ENCODE measurements at places on chromosomes 2 and 18.

DNA sequence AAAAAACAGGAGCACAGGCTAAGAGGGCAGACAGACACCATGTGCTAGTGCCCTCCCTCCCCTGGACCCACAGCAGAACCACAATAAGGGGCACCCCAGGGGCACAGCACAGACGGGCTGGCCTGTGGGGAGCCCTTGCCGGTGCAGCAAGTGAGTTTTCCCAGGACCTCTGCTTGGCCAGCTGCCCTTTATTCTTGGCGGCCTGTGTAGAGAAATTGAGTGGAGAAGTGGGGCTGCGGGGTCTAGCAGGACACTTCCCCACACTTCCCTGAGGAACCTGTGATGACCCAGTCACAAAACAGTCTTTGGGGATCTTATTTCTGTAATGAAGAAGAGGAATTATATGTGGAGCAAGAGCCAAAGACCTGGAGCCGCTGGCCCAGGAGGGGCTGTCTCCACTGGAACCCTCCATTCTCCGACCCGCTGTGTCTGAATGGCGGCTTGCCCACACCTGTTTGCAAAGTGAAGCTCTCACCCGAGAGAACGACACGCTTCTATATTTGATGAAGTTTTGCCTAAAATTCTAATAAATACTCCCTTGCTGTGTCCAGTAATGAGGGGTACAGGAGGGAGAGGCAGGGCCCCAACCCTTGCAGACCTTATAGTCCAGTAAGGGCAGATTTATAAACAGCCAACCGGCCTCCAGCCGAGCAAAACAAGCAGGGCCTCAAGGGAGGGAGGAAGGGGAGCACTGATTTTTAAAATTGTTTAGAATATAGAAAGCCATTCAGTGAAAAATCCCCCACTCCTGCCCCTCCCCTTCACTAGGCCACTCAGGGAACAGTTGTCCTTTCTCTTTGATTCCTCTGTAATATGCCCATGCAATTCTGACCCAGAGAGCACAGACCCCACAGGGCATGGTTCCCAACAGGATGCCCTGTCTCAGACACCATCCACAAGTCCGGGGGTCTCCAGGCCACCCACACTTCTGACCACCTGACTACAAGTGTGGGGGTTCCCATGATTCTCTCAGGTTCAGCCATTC is 44.7 kb upstream of the SNED1 start:
- DNase-seq = no peak

DNA sequence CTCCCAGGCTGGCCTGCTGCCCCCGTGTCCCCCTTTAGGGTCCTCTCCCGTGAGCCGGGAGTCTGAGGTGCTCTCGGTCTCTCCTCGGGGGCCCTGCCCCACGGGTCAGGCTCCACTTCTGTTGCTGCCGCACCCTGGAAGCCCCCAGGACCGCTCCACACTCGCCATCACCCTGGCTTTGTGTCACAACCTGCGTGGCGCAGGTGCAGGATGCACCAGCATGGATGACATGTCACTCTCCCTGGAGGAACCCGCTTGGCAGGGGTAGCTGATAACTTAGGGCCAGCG is 10.8 kb upstream of the ARHGEF4 start:
- DNase-seq = no peak

DNA sequence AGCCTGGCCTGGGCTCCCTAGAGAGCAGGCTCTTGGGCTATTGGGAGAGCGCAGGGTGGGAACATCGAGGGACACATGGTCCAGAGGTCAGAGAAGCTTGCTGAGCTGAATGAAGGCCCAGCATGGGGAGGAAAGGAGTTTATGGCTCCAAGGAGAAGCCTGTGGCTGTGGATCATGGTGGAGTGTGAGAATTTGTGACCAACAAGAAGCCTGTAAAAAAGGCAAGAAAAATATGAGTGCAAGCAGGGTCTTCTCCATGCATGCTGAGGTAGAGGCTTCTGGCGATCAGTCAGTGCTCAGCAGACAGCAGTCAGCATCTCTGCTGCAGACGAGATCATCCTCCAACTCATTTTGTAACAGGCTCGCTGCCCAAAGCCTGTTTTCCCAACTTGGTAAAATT is 1.3 kb upstream of the SCYGR3 start:
- no peak for DNase-seq

DNA sequence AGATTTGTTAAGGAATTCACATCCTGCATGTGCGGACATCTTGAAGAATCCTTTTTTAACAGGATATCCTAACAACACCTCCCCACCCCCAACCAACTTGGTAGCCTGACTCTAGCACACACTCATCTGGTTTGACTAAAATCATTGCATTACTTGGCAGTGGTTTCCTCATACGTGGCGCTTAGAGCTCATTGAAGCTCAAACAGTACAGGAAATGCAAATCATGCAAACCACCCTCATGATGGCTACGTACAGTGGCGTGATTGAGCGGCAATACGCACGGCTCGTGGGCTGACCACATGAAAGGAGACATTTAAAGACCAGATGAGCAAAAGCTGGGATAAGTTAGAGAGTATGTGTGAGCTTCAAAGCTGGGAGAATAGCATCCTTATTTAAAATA is 336.2 kb downstream of the ZEB2 start:
- peak; percentile 19 for DNase-seq

- peak; percentile 34 for DNase-seq
Observed at GRCh38 chr2:112867701-112868631, 31.4 kb upstream of the IL1B start.

- DNase-seq = no peak
Observed at GRCh38 chr2:5722236-5722635, 30.1 kb downstream of the SOX11 start.

GRCh38 chr2:98012561-98012991 is 16.8 kb upstream of the TMEM131 start:
- DNase-seq = no peak

DNA sequence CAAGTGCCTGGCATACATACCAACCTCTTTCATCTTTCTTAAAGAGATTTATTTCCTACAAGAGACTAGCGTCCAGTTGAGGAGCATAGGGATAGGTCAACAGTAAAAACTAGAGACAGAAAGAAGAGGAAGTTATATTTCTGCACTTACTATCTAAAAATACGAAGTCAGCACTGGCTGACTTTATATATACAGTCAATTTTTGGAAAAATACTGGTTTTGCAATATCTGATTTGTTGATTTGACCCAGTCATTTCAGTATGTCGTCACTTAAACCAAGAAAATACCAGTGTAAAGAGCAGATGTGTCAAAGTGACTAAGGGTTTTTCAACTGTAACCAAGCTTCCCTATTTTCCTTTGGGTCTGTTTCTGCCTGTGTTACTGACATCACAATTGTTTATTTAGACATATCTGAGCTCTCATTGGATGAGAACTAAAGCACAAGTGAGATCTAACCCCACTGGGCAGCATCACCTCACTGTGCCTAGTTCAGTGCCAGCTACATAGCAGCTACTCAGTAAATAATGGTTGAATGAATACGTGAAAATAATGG is 23.0 kb downstream of the CYTIP start:
- no peak for DNase-seq

DNA sequence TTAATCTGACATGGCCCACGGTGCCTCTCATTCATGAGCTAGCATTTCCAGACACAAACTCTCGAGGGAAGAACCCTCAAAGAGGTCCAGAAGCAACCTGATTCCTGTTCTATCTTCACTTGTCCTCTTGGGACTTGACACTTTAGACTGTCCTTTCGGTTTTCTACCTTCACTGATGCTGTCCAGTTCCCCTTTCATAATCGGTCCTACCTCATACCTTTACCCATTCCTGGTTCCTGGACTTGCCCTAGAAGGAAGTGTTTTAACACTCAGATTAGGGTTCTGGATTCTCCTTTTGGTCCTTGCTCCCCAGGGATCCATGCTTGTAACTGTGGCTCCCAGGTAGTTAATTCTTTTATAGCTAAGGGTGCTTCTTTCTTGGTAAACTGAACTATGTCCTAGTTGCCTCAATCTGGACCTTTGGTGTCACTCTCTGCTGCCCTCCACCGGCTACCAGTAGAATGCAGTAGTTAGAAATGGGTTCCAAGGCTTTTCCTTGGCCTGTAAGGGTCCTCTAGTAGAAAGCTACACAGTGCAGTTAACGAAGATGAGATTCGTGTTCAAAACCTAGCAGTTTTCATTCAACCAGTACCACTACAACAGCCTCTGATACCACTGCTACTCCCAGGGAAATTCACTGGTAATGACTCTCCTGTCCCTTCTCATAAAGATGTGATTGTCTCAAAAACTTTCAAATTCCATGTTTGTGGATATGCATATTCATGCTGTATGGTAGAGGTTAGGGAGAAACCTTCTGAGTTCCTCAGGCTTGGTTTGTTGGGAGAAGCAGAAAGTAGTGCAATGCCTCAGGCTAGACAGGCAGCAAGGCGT is 178.1 kb upstream of the CYP26B1 start:
- DNase-seq = peak; percentile 57

GRCh38 chr2:25430556-25430955 is 88.8 kb upstream of the DNMT3A start:
- DNase-seq = no peak

DNA sequence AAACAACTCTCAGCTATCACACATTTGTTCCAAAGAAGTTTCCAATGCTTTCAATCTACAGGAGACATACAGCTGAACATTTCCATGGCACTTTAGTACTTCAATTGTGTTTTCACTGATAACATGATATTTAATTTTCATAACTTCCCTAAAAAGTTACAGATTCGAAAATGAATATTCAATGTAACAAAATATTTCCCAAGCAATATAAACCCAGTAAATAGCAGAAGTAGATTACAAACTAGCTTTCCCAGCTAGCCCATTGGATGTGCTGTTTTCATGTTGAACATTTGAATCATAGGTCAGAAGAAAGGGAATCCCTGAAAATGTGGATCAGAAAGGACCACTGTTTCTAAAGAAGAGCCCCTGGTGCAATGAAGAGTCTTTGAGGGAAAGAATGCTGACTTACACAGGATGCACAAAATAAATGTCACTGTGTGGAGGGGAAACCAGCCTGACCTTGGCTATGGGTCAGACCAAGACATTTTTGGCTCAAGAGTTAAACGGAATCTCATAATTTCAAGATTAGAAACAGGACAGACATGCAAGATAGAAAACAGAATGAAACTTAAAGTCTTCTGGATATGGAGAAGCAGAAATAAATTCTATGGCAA is 22.5 kb downstream of the CYTIP start:
- no peak for DNase-seq

DNA sequence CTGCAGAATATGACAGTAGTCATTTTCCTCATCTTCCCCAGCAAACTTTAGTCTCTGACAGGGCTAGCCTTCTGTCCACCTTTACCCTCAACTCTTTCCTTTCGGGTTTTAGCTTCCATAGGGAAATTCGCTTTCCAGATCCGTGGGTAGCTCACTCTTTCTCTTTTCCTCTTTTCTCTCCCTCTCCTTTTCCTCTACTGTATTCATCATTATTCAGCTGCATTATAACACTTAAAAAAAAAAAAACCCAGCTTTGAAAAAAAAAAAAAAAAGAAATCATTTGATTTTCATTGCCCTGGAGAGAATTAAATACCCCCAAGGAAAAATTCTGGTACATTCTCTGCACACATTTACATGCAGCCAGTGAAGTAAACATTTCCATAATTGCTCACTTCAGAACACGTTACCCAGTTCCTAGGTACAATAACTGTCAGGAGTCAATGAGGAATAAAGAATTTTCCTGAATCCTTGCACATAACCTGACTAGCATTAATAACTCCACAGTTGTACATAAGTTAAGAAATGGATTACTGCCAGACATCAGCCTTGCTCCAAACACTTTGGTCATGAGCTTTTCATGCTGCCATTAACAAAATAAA is 63.5 kb downstream of the ZNF521 start:
- no peak for DNase-seq

- no peak for DNase-seq
Observed at GRCh38 chr18:32773382-32773712, 524 bp upstream of the KLHL14 start.

- DNase-seq = no peak
Observed at GRCh38 chr18:46842583-46842982, 74.7 kb downstream of the PIAS2 start.

DNA sequence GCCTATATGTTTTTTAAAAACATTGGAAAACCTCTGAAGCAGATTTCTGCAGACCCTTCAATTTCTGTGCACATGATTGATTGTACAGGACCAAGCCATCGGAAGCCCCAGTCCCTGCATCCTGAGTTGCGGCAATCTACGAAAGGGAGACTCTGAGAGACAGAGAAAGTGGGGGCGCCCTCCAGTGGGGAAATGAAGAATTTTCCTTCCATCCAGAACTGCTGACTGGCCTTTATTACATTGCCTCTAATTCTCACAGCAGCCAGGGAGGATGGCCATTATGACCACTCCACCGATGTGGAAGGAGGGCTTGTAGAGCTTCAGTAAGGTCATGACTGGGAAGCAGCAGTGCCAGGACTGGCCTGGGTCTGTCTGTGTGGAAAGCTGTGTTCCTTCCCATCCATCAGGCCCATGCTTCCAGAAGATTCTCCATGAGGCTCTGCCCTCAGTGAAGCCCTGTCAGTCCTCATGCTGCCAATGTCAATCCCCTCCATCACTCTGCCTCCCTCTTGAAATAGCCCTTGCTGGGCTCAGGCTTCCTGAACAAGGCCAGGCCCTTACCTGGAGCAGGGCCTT is 20.0 kb upstream of the RESP18 start:
- DNase-seq = peak; percentile 73

GRCh38 chr2:62665446-62665845 is 40.1 kb upstream of the EHBP1 start:
- DNase-seq = no peak

GRCh38 chr2:136206613-136207012 is 88.7 kb upstream of the CXCR4 start:
- peak; percentile 53 for DNase-seq

- DNase-seq = no peak
Observed at GRCh38 chr2:11709293-11709692, 37.1 kb upstream of the LPIN1 start.

DNA sequence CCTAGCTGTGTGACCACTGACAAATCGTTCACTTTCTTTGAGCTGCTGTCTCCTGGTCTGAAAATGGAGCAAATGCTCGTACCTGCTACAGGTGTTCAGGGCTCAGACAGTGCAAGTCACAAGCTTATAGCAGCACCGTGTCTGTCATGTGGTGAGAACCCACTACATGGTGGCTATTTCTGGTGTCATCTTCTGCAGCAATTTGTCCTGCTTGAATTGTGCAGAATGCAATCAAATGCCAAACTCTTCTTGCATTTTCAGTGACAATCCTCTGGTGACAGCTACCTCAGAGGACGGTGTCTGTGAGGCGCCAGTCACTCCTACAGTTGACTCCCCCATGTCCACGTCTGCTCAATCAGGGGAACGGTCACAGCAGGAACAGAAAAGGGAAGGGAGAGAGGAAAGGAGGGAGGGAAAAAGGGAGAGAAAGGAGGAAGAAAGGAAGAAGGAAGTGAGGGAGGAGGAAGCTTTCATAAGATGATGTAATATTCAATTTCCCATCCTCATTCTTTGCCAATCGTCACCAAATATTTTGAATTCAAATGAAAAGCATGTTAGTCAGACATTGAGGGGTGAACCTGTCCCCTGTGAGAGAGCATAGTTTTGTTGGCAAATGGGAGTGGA is 122.2 kb downstream of the BCL2 start:
- no peak for DNase-seq

GRCh38 chr18:7568426-7568825 is 1.3 kb downstream of the PTPRM start:
- peak; percentile 9 for DNase-seq

- no peak for DNase-seq
Observed at GRCh38 chr2:214077727-214078126, 333.1 kb upstream of the VWC2L start.

GRCh38 chr2:232649033-232649432 is 15.6 kb downstream of the EFHD1 start:
- no peak for DNase-seq

- DNase-seq = peak; percentile 61
Observed at GRCh38 chr18:13823707-13824395, at the start of gene MC5R. Gene MC5R (plus strand): TSS chr18:13824149. CDS start chr18:13825766, 1,617 bp downstream.

GRCh38 chr18:54948350-54948837 is 10.9 kb downstream of the CCDC68 start:
- no peak for DNase-seq
